ENCODE measurements at places on chromosomes 13 and 19.

GRCh38 chr19:17778968-17779929, 15.7 kb upstream of the B3GNT3 start:
- no peak for DNase-seq

DNA sequence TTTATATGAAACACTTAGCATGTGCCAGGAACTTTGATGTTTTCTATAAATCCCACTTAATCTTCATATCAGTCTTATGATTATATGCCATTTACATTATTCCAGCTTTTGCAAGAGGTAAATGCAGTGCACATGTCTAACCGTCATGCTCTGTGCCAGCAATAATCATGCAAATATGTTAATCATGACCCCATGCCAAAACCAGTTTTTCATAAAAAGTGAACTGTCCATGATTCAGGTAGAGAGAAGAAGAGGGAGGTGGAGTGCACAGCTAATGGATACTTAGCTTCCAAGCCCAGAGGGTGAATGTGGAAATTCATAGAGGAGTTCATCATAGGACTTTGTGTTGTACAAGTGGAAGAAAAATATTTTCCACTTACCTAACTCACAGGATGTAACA, 458.4 kb downstream of the TBC1D4 start:
- DNase-seq = no peak

GRCh38 chr19:37869766-37870340, 36.5 kb downstream of the WDR87 start:
- DNase-seq = no peak

GRCh38 chr19:37007587-37008220, 70.5 kb upstream of the ZNF420 start:
- DNase-seq = no peak

Data from progenitor cell of endocrine pancreas (in vitro differentiated cells).